Fibroblast of skin of right biceps (primary cell): ENCODE measurements at places on chromosomes 16 and 17.
A peak's percentile ranks its signal among the peaks of the same experiment; 100 is the strongest.

DNA sequence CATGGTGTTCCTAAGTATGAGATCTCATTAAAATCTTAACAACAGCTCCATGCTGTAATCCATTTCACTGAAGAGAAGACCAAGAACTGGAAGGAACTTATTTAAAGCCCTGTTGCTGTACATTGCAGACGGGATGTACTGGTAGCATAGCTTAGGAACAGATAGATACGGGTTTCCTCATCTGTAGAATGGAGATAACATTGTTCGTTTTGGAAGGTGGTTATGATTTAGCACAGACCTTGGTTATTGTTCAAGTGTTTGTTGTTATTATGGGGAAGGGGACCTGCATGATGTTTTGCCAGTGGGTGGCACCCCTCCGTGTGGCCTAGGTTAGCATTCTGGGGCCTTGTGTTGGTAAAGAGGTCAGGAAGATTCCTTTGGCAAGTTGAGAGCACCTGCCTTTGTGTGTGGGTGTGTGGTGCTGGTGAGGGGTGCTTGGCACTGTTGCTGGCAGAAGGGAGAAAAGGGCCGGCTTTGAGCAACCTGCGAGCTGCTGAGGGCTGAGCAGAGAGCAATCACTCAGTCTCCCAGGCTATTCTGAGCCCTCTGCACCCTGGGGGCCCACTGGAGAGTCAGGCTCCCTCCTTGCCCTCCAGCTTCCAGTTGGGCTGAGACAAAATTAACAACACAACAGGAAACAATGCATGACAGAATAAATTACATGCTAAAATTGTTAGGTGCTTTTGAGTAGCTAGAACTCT lies 2.3 kb downstream of the TAOK2 start:
- no peak for DNase-seq

GRCh38 chr16:24493821-24494220 lies 45.5 kb upstream of the RBBP6 start:
- no peak for DNase-seq

DNA sequence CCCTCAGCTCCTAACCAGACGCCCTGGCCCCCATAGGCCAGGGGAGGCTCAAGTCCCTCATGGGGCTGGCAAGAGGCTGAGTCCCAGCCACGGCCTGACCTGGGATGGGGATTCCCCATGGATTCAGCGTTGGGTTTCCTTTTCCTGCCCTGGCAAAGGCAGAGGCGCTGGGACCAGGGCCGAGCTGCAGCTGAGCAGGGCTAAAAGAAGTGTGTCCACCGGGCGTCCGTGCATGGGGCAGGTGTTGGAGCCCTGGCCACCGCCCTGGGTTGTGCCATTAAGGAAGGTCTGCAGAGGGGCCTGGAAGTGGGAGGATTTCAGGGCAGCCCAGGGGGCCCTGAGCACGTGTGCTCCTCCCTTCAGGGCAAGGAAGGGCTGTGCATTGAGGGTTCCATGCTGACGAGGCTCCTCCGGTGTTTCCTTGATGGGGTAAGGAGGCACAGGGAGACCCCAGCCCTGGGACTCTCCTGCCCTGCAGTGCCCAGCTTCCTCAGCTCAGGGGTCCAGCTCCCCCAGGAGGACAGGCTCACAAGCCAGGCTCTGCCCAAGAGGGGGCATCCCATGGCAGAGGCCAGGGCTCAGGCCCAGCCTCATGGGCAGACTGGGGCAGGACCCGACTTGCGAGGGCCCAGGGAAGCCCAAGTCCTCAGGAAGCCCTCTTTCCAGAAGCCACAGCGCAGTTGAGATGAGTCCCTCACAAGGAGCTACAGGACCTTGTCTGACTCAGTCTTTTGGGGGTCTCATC lies 10.1 kb downstream of the TBC1D26 start:
- DNase-seq: no peak

- peak; percentile 61 for DNase-seq
These were observed 199.1 kb downstream of the KATNIP start for GRCh38 chr16:27748868-27749546.

- DNase-seq: no peak
These were observed 6.7 kb downstream of the SMIM5 start for GRCh38 chr17:75639771-75640555.

GRCh38 chr17:64259922-64260321 lies 3.1 kb downstream of the TEX2 start:
- DNase-seq: peak; percentile 30
